ENCODE measurements at places on chromosomes 16 and 17. TPM values are rescaled to one million over a fixed set of nuclear protein-coding genes. Genes with fewer than 3 reads are reported as not detected.

The TBC1D26 gene
- not detected for total RNA-seq

The CHST6 gene
- not detected for total RNA-seq

The CA5A gene
- total RNA-seq, result 0.13 TPM

The RND2 gene
- total RNA-seq, result 0.07 TPM

The HCRT gene
- total RNA-seq, result not detected

The SMTNL2 gene
- total RNA-seq, result not detected

The GNG13 gene
- total RNA-seq, result not detected

The C17orf113 gene
- 0.05 TPM for total RNA-seq

The C16orf74 gene
- 0.17 TPM for total RNA-seq

The C16orf95 gene
- total RNA-seq, result 10.9 TPM

The PRSS8 gene
- total RNA-seq, result not detected

The CYB5B gene
- 157 TPM for total RNA-seq

The CDH1 gene
- total RNA-seq, result 0.64 TPM

The MEIOC gene
- 0.12 TPM for total RNA-seq

The TBC1D28 gene
- total RNA-seq, result not detected

The PLLP gene
- total RNA-seq, result 0.26 TPM

The LGALS9B gene
- not detected for total RNA-seq

The C17orf78 gene
- not detected for total RNA-seq

The RAB11FIP4 gene
- 29.8 TPM for total RNA-seq

The C17orf50 gene
- not detected for total RNA-seq

The ZNF19 gene
- total RNA-seq, result 1.7 TPM

The RBFOX1 gene
- not detected for total RNA-seq

The ELMO3 gene
- total RNA-seq, result 8.5 TPM

The PRSS21 gene
- total RNA-seq, result 9.2 TPM

The TERF2IP gene
- total RNA-seq, result 94.3 TPM

The SKAP1 gene
- total RNA-seq, result 48.7 TPM

The WSCD1 gene
- total RNA-seq, result 0.07 TPM

The ADORA2B gene
- 1.5 TPM for total RNA-seq

The NDRG4 gene
- total RNA-seq, result 1.7 TPM

The DHRS7C gene
- total RNA-seq, result not detected

The SLX4 gene
- total RNA-seq, result 10.8 TPM

The TGFB1I1 gene
- 1.2 TPM for total RNA-seq

The EFCAB5 gene
- total RNA-seq, result 0.60 TPM

The PRR15L gene
- not detected for total RNA-seq

All from activated T-helper 1 cell treated with anti-CD3 and anti-CD28 coated beads, Interleukin-12 subunit alpha, Interleukin-12 subunit beta, Interleukin-2, Interleukin-4 antibody, amounts not matched to agents 30 ng/mL and 10 ng/mL and 1 ng/mL, durations not matched to agents 14 hours and 24 hours and 36 hours (primary cell).